Right lung (tissue), 10 donors: ENCODE measurements at places on chromosomes 2 and 18. TPM values are rescaled to one million over a fixed set of nuclear protein-coding genes. Genes with fewer than 3 reads are reported as not detected.

GRCh38 chr18:50194631-50195532 lies at the start of gene MYO5B:
TSS of gene MYO5B (minus strand) at chr18:50195147. CDS start at chr18:50194793, 354 bp downstream.
- peak; percentile 46 for DNase-seq

DNA sequence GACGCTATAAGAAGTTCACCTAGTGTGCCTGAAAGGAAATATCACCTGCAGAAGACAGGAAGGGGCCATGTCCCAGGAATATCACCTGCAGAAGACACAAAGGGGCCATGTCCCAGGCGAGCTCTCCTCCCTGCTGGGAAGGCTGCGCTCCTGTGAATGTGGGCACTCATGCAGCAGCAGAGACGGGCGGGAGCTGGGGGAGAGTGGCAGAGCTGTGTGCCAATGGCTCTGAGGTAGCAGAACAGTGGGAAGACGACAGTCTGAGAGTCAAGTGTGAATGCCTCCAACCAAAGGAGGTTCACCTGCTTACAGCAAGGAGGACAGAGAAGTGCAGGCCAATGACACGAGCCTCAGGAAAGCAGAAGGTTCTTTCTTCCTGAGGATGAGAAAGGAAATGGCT lies 117.9 kb upstream of the SALL3 start:
- DNase-seq: no peak

- DNase-seq: no peak
Observed at GRCh38 chr2:171180229-171180930, 19.7 kb upstream of the TLK1 start.

ERLEC1 gene
- 62.5 TPM for polyA plus RNA-seq

ZNF512 gene
- 61.9 TPM for polyA plus RNA-seq

TOGARAM2 gene
- polyA plus RNA-seq: 5.4 TPM

PMAIP1 gene
- 2.7 TPM for polyA plus RNA-seq

GPD2 gene
- polyA plus RNA-seq: 24.7 TPM

DNA sequence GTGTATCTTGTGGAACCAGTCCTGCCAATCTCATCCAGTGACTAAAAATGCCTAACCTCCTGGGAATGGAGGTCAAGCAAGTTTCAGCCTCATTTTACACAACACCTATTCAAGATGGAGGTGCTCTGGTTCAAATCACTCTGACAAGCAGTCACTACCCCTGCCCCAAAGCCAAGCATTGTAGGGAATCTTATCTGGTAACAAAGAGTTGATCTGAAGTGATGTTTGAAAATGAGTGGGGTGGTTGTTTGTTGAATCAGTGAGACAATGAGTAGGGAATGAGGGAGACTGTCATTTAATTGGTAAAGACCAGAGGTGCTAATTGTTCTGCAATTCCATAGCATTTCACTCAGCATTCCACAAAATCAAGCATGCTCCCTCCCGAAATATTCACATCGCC lies 132.0 kb downstream of the RND3 start:
- no peak for DNase-seq

DLX2 gene
- polyA plus RNA-seq: not detected

C18orf54 gene
- 14.4 TPM for polyA plus RNA-seq

- DNase-seq: no peak
Observed at GRCh38 chr2:230794497-230794896, 70.2 kb upstream of the ITM2C start.

B3GNT2 gene
- polyA plus RNA-seq: 25.3 TPM

VIL1 gene
- 0.86 TPM for polyA plus RNA-seq

DLX1 gene
- 0.16 TPM for polyA plus RNA-seq

GRCh38 chr2:239951825-239952224 lies 73.3 kb downstream of the NDUFA10 start:
- DNase-seq: no peak

DNA sequence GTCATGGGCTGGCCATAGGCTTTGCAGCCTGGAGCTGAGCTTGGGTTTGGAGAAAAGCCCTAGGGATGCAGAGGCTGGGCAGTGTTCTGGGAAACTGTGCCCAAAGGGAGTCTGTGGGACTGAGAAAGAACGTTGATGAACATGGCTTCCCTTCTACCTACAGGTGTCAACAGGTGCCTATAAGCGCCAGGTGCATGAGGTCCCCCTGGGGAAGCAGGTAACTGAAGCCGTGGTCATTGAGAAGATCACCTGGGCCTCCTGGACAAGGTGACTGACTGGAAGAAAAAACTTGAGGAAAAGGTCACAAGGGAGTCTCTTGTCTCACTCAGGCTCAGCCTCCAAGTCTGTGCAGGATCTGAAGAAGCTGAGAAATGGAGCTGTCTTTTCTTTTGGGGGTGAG lies 83.4 kb downstream of the RTN4 start:
- no peak for DNase-seq

- DNase-seq: no peak
Observed at GRCh38 chr2:141186413-141187074, 944.3 kb downstream of the LRP1B start.

DNA sequence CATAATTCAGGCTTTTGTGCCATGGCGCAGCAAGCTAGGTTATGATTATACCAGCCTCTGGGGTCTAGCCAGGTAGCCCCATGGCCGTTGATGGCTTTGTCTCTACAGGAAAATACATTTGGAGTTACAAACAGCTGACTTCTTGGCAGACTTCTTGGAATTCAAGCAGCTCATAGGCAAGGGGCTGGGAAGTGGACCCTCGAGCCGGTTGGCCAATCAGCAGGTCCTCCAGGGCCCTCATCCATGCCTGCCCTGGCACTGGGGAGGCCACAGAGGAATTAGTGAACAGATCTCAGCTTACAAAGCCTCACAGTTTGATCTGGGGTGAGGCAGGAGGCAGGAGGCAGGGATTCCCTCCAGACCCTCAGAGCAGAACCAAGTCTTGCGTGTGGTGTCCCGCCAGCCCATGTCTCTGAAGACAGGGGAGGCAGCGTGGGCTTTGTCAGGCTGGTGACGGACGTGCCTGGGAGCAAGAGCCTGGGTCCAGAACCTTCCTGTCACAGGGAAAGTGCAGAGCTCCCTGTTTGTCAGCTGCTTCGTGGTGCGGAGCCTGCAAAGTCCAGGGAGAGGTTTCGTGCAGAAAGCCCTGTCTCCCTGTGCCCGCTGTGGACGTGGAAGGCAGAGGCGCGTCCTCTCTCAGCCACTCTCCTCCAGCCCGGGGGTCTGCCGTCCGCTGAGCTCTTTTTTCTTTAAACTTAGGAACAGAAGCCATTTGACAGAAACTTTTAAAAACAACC lies 131.7 kb downstream of the KLHL29 start:
- no peak for DNase-seq

- DNase-seq: no peak
Observed at GRCh38 chr2:223433461-223433860, 168.7 kb downstream of the SCG2 start.

GRCh38 chr2:215299337-215299859 lies 12.5 kb upstream of the ATIC start:
- no peak for DNase-seq

- DNase-seq: no peak
Observed at GRCh38 chr2:10329880-10330699, 27.4 kb downstream of the HPCAL1 start.

PSME4 gene
- polyA plus RNA-seq: 44.1 TPM

DNA sequence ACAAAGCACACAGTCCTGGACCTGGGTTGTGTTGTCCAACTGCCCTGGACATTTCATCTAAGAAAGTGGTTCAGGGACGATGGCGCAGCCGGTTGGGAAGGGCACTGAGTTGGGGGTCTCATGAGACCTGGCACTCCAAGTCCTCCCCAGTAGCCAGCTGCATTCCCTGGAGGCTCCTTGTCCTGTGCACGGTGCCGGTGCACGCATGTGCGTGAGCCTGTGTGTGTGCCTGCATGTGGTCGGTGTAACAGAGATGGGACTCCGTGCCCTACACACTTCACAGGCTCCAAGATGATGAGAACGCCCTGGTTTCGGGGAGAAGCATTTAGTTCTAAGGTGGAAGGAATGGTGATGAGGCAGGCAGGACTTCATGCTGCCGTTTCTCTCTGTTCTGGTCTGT lies 124.9 kb upstream of the PXDN start:
- DNase-seq: no peak

PAX8 gene
- polyA plus RNA-seq: 3.8 TPM

- peak; percentile 34 for DNase-seq
Observed at GRCh38 chr2:130920415-130921163, 83.9 kb downstream of the ARHGEF4 start.

DNA sequence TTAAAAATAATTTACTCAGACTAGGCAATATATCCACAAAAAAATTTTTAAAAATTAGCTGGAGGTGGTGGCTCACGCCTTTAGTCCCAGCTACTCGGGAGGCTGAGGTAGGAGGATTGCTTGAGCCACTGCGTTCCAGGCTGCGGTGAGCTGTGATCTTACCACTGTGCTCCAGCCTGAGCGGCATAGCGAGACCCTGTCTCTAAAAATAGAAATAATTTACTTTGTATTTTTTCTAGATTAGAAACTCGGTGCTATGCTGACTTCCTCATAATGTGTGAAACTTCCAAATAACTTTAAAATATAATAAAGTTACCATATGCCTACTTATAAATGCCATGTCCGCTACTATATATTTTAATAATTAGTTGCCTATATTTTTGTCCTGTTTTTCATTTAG lies 6.7 kb downstream of the PPIG start:
- no peak for DNase-seq

- DNase-seq: peak; percentile 83
Observed at GRCh38 chr2:177598326-177599138, 206.0 kb downstream of the AGPS start.

- no peak for DNase-seq
Observed at GRCh38 chr18:9796935-9797549, 88.7 kb upstream of the TXNDC2 start.

DNA sequence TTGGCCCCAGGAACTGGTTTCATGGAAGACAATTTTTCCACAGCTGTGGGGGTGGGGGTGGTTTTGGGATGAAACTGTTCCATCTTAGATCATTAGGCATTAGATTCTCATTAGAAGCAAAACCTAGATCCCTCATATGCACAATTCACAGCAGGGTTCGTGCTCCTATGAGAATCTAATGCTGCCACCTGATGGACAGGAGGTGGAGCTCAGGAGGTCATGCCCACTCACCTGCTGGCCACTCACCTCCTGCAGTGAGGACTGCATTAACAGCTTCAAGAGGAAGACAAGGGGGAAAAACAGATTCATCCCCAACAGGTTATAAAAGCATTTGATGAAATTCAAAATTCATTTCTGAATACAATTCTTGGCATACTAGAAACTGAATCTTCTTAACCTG lies 38.5 kb downstream of the THAP4 start:
- DNase-seq: no peak

- DNase-seq: no peak
Observed at GRCh38 chr2:24577481-24577880, 86.4 kb downstream of the NCOA1 start.

COX7A2L gene
- polyA plus RNA-seq: 200 TPM

DNA sequence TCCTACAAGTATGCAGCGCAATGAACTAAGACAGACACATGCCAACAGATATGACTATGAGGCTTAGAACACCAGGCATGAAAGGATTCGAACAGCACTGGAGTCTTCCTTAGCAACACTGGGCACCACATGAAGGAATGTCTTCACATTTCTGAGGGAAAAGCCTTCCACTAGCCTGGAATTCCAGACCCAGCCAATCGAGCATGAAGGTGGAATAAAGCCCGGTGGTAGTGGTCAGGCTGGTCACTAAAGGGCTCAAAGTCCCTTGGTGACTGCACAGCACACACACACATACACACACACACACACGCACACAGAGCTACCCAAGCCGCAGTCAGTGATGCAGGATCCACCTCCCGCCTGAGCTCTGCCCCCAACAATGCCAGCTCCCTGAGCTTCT lies 19.7 kb upstream of the SFXN5 start:
- no peak for DNase-seq

GRCh38 chr2:68537809-68538208 lies 70.4 kb downstream of the APLF start:
- DNase-seq: no peak

DNA sequence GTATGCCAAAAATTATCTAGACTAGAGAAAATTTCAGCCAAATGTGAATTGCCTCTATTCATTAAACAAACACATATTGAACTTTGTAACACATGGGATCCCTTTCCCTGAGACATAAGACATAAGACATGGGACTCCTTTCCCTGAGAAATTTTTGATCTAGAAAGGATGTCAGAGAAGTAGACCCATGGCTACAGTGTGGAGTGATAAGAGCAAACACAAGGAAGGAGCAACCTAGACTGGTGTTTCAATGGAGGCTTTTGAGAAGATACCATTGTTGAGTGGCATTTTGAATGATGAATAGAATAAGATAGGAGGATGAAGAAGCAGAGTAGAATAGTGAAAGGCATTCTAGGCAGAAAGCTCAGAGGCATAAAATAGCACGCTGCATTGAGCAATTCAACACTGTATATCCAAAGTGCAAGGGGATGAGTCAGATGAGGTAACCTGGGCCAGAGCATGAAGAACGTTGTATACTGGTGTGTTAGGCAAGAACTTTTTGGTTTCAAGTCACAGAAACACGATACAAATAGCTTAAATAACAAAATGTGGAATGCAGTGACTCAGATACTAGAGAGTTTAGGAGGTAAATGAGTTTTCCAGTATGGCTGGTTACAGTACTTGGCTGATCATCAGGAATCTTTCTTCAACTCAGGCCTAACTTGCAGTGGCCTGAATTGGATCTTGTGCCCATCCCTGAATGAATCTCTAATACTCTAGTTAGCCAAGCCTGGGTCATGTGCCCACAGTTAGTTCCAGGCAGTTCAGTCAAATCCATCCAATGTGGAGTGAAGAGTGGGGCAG lies 129.8 kb upstream of the TANK start:
- no peak for DNase-seq

GRCh38 chr2:207397917-207398655 lies 131.7 kb upstream of the CREB1 start:
- DNase-seq: no peak

- no peak for DNase-seq
Observed at GRCh38 chr2:19131871-19132270, 226.6 kb downstream of the OSR1 start.
